HuH-7.5 (cell line): ENCODE measurements at places on chromosomes 12 and 14.

- DNase-seq, result no peak
Measured at GRCh38 chr14:67998834-67999233, 179.3 kb downstream of the RAD51B start.

- no peak for DNase-seq
Measured at GRCh38 chr14:24721775-24722174, 87.8 kb upstream of the GZMB start.

DNA sequence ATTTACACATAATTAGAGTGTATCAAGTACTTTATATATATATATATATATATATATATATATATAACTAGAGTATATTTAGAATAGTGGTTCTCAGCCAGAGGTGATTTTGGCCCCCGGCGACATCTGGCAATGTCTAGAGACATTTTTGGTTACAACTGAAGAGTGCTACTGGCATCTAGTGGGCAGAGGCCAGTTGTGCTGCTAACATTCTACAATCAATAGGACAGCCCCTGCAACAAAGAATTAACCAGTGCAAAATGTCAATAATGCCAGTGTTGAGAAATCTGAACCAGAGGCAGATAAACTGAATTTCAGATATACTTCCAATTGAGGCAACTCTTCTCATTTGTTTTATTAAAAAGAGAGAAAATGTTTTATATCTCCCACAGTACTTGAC, 8.9 kb downstream of the GTF2A1 start:
- no peak for DNase-seq

GRCh38 chr14:79248126-79248525, 963.2 kb downstream of the DIO2 start:
- no peak for DNase-seq

DNA sequence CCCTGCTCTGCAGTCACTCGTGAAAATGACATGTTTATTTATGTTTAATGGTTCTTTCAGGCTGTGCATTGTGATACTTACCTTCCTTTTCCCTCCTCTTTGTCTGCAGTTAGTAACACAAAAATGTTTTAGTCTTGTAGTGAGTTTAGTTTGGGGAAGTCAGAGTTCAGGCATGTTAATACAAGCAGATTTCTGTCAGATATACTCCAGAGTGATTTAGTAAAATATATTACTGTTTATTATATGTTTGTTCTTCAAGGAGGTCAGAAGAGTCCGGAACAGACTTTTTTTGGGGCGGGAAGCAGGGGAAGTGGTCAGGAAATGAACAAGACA, 28.7 kb downstream of the MSRB3 start:
- no peak for DNase-seq

DNA sequence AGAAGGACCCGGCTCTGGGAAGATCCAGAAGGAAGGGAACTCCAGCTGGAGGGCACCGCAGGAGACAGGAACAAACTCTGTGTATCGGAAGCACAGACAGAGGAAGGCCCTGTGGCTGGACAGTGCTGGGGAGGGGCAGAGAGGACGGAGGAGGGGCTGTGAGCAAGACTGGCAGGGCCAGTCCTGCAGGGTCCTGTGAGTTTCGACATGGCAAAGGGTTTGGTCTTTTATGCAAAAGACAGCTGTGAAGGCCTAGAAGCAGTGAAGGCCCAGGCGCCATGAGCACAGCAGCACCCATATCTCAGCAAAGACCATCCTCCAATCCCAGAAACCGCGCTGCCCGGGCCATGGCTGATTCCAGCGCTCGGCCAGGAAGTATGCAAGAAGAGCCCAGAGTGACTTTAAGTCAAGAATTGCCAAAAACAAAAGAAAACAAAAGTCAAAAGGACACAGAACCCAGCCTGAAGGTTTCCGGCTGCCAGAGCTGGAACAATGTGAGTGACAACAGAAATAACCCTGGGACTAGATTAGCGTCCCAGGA, 126.5 kb downstream of the NCOR2 start:
- DNase-seq, result no peak

GRCh38 chr14:54881761-54882401, 20.7 kb downstream of the GCH1 start:
- no peak for DNase-seq

DNA sequence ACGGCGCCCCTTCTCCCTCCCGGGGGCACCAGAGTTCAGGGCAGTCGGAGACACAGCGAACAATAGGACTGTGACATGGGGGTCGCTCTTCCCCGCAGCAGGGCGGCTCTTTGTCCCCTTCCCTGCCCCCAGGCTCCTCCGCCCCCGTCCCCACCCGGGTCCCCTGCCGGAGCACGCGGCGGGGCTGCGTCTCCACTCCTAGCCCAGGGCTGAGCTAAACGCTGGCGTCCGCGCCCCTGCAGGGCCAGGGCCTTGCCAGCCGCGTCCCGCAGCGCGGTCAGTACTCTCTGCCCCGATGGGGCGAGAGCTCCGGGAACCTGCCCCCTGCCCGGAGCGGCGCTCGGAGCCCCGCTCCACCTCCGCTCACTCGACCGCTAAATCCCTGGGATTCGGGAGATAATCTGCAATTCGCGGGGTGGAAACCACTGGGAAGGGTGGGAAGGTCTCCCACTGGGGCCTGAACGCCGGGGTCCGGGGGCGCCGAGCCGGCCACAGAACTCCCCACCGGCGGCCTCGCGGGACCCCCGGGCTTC, 825 bp upstream of the CCDC85C start:
- DNase-seq, result peak; percentile 71

- no peak for DNase-seq
Measured at GRCh38 chr14:67503331-67503730, 14.8 kb upstream of the TMEM229B start.

DNA sequence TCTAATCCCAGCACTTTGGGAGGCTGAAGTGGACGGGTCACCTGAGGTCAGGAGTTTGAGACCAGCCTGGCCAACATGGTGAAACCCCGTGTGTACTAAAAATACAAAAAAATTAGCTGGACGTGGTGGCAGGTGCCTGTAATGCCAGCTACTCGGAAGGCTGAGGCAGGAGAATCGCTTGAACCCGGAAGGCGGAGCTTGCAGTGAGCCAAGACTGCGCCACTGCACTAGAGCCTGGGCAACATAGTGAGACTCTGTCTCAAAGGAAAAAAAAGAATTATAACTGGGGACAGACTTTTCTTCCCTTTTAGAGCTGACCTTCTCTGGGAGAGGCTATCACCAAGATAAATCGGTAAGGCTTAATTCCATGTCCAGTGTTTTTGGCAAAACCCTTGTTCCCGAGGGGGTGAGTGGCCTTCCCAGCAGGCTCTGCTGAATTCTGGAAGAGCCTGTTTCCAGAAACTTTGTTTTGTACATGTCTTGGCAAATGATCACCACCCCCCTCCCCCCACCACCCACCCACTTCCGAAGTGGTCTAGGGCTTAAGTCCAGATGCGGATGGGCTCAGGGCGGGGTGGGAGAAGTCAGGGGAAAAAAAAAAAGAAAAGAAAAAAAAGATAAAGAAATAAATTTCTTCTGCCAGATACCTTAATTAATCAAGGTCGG, 32.3 kb upstream of the DEGS2 start:
- no peak for DNase-seq

DNA sequence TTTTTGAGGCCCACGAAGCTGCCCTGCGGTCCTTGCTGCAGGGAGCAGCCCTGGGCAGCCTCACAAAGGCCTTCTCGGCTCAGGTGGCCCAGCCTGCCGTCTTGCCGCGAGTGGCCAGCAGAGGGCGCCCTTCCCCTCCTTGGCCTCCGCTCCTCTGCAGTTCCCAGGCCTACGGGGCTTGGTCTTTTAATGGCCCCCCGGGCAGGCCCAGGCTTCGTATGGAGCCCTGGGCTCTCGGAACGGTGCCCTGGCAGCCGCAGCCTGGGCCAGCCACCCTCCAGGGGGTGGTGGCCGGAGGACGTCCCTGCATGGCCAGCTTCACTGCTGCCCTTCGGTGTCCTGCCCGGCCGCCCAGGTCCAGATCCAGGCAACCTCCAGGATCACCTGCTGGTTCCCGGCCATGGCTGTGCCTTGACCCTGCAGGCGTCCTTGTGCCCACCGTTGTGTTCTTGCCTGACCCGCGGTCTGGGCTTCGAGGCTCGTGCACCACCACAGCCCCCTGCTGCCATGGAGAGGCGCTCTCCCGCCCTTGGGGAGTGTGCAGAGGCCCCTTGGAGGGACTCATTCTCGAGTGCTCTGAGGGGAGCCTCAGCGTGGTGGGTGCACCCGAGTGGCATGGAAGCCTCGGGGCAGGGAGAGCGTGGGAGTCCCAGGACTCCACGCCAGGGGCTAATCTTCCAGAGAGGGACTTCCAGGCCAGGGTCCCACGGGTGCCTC, 9.4 kb downstream of the ASPG start:
- DNase-seq, result peak; percentile 94

- DNase-seq, result no peak
Measured at GRCh38 chr12:124869059-124869665, 5.5 kb upstream of the SCARB1 start.
